Eye (tissue), 1 donor: ENCODE measurements at places on chromosomes 1 and 21.

DNA sequence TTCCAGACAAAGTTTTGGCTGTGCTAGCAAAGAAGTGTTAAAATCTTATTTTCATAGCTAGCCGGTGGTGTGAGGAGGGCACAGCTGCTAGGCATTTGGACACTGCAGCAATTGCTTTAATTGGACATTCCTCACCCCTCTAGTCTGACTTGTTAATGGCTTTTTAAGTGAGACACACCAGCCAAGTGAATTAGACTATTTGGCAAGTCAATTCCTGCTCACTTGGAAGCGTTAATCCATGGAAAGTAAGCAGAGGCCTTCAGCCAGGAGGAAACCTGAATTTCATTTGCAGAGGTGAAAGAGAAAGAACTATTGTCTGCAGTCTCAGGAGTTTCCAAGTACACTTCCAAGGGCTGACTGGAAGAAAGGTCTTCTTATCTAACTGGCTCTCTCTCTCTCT, 175.7 kb downstream of the ST6GALNAC3 start:
- no peak for DNase-seq

- DNase-seq: no peak
Measured at GRCh38 chr21:38249256-38249655, 7.5 kb upstream of the KCNJ15 start.

- no peak for DNase-seq
Measured at GRCh38 chr21:31316488-31317169, 27.4 kb downstream of the TIAM1 start.

GRCh38 chr1:101902199-101902598, 94.5 kb downstream of the OLFM3 start:
- DNase-seq: no peak

- DNase-seq: peak; percentile 60
Measured at GRCh38 chr21:37263827-37264600, 3.1 kb downstream of the VPS26C start.

GRCh38 chr1:97038410-97038809, 316.8 kb downstream of the PTBP2 start:
- no peak for DNase-seq

- DNase-seq: no peak
Measured at GRCh38 chr1:4590756-4591155, 63.7 kb upstream of the AJAP1 start.

- DNase-seq: no peak
Measured at GRCh38 chr1:29499104-29499650, 262.9 kb downstream of the PTPRU start.

- DNase-seq: peak; percentile 77
Measured at GRCh38 chr1:162649583-162649982, 17.3 kb downstream of the DDR2 start.

- DNase-seq: no peak
Measured at GRCh38 chr1:10836726-10837125, 40.3 kb upstream of the CASZ1 start.

DNA sequence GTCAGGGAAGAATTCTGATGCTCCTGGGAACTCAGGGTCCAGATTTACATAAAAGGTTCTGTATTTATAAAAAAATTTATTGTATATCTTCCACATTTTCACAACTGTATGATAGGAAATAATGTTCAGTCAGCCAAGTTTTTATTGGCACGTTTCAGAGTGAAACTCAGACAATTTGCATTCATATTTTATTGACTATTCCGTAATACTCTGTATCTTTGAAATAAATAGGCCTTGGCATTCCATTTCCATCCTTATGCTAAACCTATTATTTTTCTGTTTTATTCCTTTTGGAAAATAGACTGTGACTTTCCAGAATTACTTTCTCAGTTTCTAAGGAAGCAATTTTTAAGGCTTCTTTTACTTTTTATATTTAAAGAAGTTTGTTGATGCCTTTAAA, 329.0 kb downstream of the OLFM3 start:
- DNase-seq: no peak

DNA sequence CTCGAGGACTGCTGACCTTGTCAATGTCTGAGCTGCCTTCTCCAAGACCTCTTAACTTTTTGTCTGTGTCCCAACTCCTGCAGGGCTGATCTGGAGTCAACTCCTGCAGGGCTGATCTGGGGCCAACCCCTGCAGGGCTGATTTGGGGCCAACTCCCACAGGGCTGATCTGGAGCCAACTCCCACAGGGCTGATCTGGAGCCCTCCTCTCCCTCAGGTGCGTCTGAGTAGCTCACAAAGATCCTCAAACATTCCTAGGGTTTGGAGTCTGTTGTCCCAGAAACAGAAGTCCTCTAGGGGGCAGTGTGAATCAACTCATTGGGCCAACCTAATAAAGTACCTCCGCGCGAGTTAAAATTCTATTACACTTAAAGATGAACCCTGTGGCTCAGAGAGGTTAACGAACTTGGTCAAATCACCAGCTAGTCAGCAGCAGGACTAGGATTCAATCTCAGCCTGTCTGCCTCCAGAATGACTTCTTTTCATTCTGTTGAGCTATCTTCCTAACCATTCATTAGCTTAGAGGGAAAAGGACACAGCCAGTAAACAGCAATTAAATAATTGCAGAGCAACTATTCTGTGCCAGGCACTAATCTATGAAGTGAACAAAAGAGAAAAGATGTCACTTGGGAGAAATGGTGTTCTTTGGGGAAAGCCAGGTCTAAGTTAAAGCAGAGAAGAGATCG, 17.2 kb upstream of the RLF start:
- peak; percentile 92 for DNase-seq

DNA sequence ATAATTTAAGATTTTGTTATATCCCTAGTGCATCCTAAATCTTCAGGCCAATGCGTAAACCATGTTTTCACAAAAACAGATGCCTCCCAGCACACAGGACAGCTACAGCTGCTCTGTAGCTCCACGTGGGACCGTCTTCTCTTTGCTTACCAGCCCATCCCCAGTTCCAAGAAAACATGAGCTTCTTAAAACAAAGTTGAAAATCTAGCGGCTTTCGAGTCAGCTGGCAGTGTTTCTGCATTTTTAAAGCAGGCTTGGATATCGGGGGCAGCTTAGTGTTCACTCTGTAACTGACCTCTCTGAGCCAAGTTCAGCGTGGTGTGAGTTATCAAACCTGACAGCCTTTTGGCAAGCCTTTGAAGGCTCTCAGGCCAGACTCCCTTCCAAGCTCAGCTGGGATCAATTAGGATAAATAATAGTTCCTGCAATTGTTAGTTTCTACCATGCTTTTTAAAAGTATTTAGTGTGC, 881.5 kb downstream of the LTN1 start:
- peak; percentile 98 for DNase-seq

GRCh38 chr1:17128361-17128760, 9.1 kb upstream of the PADI2 start:
- peak; percentile 48 for DNase-seq

DNA sequence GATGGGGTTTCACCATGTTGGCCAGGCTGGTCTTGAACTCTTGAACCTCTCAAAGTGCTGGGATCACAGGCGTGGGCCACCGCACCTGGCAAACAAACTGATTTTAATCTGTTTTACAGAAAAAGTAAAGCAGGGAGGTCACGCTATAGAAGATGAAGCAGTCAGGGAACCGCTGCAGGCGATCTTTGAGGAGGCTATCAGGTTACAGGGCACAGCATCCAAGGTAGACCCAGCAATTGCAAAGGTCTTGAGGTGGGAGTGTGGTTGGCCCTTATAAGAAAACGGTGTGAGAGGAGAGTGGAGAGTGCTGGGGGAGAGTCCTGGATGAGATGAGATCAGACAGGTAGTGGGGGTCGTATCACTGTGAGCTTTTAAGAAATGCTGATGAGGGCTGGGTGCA, 2.6 kb upstream of the TMCO4 start:
- DNase-seq: no peak
